ENCODE measurements at places on chromosomes 4 and X. TPM values are rescaled to one million over a fixed set of nuclear protein-coding genes. Genes with fewer than 3 reads are reported as not detected.

The ANXA3 gene
- 2.8 TPM for total RNA-seq

The AWAT2 gene
- not detected for total RNA-seq

The CSAG3 gene
- not detected for total RNA-seq

The NOX1 gene
- not detected for total RNA-seq

The CLGN gene
- 0.22 TPM for total RNA-seq

The GPRASP1 gene
- 2.3 TPM for total RNA-seq

The SPINK2 gene
- 0.78 TPM for total RNA-seq

The DUSP21 gene
- not detected for total RNA-seq

The ARSJ gene
- not detected for total RNA-seq

The CCNG2 gene
- total RNA-seq = 18.7 TPM

The UGT2B17 gene
- total RNA-seq = not detected

The HTRA3 gene
- not detected for total RNA-seq

The OTUD6A gene
- not detected for total RNA-seq

The AVPR2 gene
- not detected for total RNA-seq

The PLA2G12A gene
- 31.2 TPM for total RNA-seq

The MMAA gene
- total RNA-seq = 13.4 TPM

The PAGE2B gene
- 0.56 TPM for total RNA-seq

The ACSL4 gene
- 68.1 TPM for total RNA-seq

The HSD17B13 gene
- total RNA-seq = not detected

The MND1 gene
- total RNA-seq = 45.3 TPM

The CLCN4 gene
- 0.38 TPM for total RNA-seq

The CPEB2 gene
- 4.0 TPM for total RNA-seq

The KCNIP4 gene
- not detected for total RNA-seq

The RAB40AL gene
- total RNA-seq = not detected

The SLC9A7 gene
- total RNA-seq = 12.4 TPM

The GRIA3 gene
- not detected for total RNA-seq

The SATL1 gene
- not detected for total RNA-seq

The TMSB15A gene
- 0.56 TPM for total RNA-seq

The LNX1 gene
- total RNA-seq = not detected

The P2RY10 gene
- 54.5 TPM for total RNA-seq

The P2RY8 gene
- 12.5 TPM for total RNA-seq

The ADAMTS3 gene
- not detected for total RNA-seq

The ZFYVE28 gene
- 3.8 TPM for total RNA-seq

The EPHA5 gene
- not detected for total RNA-seq

The GATA1 gene
- total RNA-seq = not detected

The TCP11X1 gene
- total RNA-seq = not detected

The FMR1NB gene
- not detected for total RNA-seq

The MXRA5 gene
- not detected for total RNA-seq

The BRCC3 gene
- 41.2 TPM for total RNA-seq

The GAGE12H gene
- total RNA-seq = not detected

The PPP4R3C gene
- total RNA-seq = not detected

The HMGB3 gene
- total RNA-seq = 34.3 TPM

The NDP gene
- not detected for total RNA-seq

The RUFY3 gene
- total RNA-seq = 10.1 TPM
